Stimulated activated CD4-positive, alpha-beta T cell treated with anti-CD3 and anti-CD28 coated beads, Interleukin-4, amount 100 ng/mL, for 4 hours (primary cell): ENCODE measurements at places on chromosomes 3 and 15.

GRCh38 chr3:154981201-154981600, 98.9 kb upstream of the MME start:
- no peak for DNase-seq

DNA sequence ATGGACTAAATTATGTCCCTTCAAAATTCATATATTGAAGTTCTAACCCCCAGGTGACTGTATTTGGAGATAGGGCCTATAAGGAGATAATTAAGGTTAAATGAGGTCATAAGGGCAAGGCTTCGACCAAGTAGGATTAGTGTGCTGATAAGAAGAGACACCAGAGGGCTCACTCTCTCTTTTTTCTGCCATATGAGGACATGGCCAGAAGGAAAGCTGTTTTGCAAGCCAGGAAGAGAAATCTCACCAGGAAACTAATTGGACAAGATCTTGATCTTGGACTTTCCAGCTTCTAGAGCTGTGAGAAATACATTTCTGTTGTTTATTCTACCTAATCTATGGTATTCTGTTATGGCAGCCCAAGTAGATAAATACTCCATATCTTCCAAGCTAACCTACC, 503.6 kb upstream of the NAALADL2 start:
- no peak for DNase-seq

DNA sequence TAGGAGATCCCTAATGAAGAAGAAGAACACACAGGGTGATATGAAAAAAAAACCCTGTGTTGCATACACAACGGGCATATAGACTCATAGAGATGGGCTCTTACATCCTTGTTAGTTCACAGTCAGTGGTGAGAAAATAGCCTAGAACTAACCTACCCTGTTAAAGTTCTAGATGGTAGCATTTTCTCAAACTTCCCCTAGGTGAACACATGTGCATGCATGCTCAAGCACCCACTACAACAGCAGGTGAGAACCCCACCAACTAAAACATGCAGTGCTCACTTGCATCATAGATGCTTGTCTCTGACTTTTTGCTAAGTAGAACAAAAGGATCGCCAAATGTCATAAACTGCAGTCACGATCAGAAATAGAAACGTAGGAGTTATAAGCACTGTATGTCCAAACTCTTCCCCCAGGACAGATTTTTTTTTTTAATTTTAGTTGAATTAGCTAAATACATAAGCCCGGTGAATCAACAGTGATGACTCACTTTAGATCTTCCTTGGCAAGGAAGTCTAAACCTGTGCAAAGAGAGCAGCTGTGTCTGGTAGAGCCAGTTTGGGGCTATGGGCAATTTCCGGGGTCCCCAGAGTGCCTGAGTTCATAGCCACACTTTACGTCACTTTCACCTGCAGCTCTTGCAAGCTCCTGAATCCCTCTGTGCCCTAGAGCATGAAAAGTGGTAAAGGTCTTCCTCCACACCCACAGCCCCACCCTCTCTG, 96.2 kb upstream of the SEMA6D start:
- DNase-seq, result no peak

DNA sequence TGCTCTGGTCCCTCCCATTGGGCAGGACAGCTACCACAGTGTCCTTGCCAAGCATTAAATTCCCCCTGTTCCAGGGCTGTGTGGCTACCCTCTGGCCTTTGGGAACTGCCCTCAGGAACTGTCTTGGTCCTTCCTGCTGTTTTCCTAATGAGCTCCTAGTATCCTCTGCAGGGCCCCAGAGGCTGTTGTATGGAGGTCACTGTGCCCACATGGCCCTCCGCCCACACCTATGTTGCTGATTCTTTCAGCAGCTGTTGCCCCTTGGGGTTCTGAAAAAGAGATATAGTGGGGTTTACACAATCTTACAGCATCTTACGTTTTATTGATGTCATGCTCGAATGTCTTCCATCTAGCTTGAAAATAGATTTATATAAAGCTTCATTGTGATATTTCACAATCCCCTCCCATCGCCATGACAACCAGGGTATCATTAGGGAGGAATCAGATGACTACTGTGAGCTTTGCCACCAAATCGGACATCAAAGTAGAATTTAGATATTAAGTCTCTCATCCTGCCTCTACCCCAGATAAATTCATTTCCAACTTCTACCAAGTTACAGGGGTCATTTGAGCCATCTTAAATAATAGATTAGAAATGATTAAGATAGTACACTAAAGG, 97.1 kb upstream of the NR2E3 start:
- no peak for DNase-seq

DNA sequence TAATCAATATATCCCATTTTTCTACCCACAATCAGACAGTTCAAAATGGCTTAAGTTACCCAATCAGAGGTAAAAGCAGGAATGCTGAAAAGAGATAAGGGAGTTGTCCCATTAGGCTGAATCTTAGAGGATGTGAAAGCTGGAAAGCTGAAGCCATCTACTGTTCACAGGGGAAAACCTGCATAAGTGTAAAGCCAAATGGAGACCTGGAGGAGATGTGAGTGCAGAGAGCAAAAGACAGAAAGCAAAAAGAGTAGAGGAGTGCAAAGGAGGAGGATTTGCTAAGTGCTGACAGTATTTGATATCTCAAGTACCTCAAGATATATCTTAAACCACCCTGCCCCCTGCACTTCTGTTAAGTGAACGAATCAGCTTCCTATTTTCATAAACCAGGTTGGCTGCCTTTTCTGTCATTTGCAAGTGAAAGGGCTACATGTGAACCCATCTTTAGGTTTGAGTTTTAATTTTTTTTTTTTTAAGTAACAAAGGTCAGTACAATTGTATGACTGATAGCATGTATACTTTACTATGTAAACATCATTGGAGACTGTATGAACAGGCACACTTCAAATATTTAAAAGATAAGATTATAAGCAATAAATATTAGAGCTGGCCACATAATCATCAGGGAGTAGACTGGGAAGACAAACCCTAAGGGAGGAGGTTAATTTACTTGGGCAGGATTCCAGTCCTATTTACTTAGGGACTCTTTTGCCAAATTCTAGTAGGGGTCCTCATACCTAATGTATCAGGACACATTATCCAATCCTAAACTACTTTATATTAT, 22.8 kb upstream of the P2RY1 start:
- no peak for DNase-seq

- DNase-seq, result no peak
Measured at GRCh38 chr3:178714925-178715832, 178.9 kb downstream of the KCNMB2 start.

GRCh38 chr3:37556789-37557301, 304.8 kb upstream of the CTDSPL start:
- no peak for DNase-seq

GRCh38 chr3:41129731-41130130, 69.6 kb upstream of the CTNNB1 start:
- DNase-seq, result no peak

GRCh38 chr3:16122661-16123060, 51.8 kb upstream of the GALNT15 start:
- no peak for DNase-seq

DNA sequence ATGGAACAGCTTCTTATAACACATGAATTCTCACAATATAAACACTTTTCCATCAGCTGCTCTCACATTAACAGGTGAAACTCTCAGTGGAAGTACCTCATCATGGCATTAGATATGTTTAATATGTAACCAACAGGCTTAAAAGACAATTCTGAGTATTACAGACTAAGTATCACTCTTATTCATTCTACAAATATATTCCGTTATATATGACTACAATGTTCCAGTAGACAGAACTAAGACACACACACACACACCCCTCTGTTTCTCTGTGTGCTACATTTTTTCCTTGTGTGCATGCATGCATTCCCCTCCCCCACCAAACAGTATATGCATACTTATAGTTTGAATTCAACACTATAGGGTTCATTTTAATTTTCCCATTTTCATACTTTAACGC, 32.4 kb downstream of the MRPL3 start:
- no peak for DNase-seq
